ENCODE measurements at places on chromosomes 3 and 15. TPM values are rescaled to one million over a fixed set of nuclear protein-coding genes. Genes with fewer than 3 reads are reported as not detected.

TMEM202 gene
- total RNA-seq, result not detected

HYKK gene
- 5.7 TPM for total RNA-seq

ZNF501 gene
- 7.4 TPM for total RNA-seq

ADGRG7 gene
- not detected for total RNA-seq

GRAMD1C gene
- 2.8 TPM for total RNA-seq

HYAL3 gene
- 5.4 TPM for total RNA-seq

LOXL1 gene
- 1.6 TPM for total RNA-seq

ZBTB47 gene
- 1.4 TPM for total RNA-seq

ADAMTS17 gene
- total RNA-seq, result 6.2 TPM

C3orf22 gene
- not detected for total RNA-seq

OXTR gene
- 1.1 TPM for total RNA-seq

TRANK1 gene
- 151 TPM for total RNA-seq

CACNA2D3 gene
- total RNA-seq, result not detected

MYLK gene
- total RNA-seq, result not detected

FGD5 gene
- 0.06 TPM for total RNA-seq

LMAN1L gene
- total RNA-seq, result 0.23 TPM

CCDC71 gene
- 31.6 TPM for total RNA-seq

BFSP2 gene
- total RNA-seq, result not detected

MORC1 gene
- not detected for total RNA-seq

HOMER2 gene
- total RNA-seq, result 6.5 TPM

NOX5 gene
- total RNA-seq, result 0.06 TPM

OSBPL10 gene
- not detected for total RNA-seq

FSTL1 gene
- not detected for total RNA-seq

RYK gene
- 44.7 TPM for total RNA-seq

ZMYND10 gene
- total RNA-seq, result 4.2 TPM

WDR49 gene
- total RNA-seq, result not detected

CHRNA7 gene
- not detected for total RNA-seq

EIF2A gene
- 95.3 TPM for total RNA-seq

PPARG gene
- total RNA-seq, result 0.99 TPM

MUC20 gene
- 12.5 TPM for total RNA-seq

FETUB gene
- not detected for total RNA-seq

SPRED1 gene
- total RNA-seq, result 0.49 TPM

GOLGA6L7 gene
- not detected for total RNA-seq

ARRDC4 gene
- total RNA-seq, result 0.76 TPM

STX19 gene
- total RNA-seq, result not detected

SPINK8 gene
- not detected for total RNA-seq

DLL4 gene
- total RNA-seq, result not detected

IQCF5 gene
- not detected for total RNA-seq

STRIT1 gene
- total RNA-seq, result not detected

ITGA11 gene
- not detected for total RNA-seq

SLC15A2 gene
- 4.3 TPM for total RNA-seq

HIGD2B gene
- 0.41 TPM for total RNA-seq

GUCA1C gene
- not detected for total RNA-seq

SLC22A13 gene
- 0.67 TPM for total RNA-seq

CPN2 gene
- not detected for total RNA-seq

TRAT1 gene
- total RNA-seq, result 169 TPM

RPL14 gene
- 2,669 TPM for total RNA-seq

PRSS50 gene
- not detected for total RNA-seq

SERINC4 gene
- total RNA-seq, result not detected

ZNF609 gene
- 56.9 TPM for total RNA-seq

TATDN2 gene
- total RNA-seq, result 76.1 TPM

FILIP1L gene
- not detected for total RNA-seq

NMNAT3 gene
- total RNA-seq, result 4.0 TPM

TOP2B gene
- 175 TPM for total RNA-seq

GPR62 gene
- total RNA-seq, result not detected

PAQR9 gene
- total RNA-seq, result not detected

HHLA2 gene
- total RNA-seq, result 0.52 TPM

OR5H2 gene
- not detected for total RNA-seq
